ENCODE measurements at places on chromosomes 3 and 15.

GRCh38 chr3:150759319-150759718 is 3.6 kb downstream of the SIAH2 start:
- peak overlapping the region; percentile 94 for H3K4me3 ChIP-seq
- DNase-seq, result no peak
- peaks cover 52% of the 10 kb centered on the region for H3K36me3 ChIP-seq
- H3K27me3 ChIP-seq, result no peaks in the 10 kb centered on the region

DNA sequence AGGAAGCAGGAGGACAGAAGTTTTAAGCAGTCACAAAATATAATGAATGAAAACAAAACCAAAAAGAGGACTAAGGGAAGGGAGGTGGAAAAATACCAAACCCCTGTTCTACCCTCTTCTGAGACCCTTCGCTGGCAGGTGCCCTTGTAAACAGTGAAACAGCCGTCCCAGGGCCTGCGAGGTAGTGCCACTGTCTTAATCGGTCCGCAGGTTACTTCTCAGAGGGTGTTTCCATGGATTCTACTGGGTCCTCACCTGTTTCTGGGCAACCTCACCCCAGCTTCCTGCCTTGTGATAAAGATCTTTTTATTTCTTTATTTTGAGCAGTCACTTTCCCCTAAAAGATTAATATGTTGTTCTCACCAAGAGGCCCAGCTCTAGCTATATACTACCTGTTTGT is 65.3 kb downstream of the SLC30A4 start:
- H3K4me3 ChIP-seq, result no peak overlapping the region
- no peaks in the 10 kb centered on the region for H3K36me3 ChIP-seq
- peak overlapping the region; percentile 86 for H3K27ac ChIP-seq
- DNase-seq, result peak; percentile 37

- H3K36me3 ChIP-seq, result no peaks in the 10 kb centered on the region
- no peak overlapping the region for H3K27ac ChIP-seq
- peaks cover 82% of the 10 kb centered on the region for H3K27me3 ChIP-seq
- DNase-seq, result no peak
- H3K4me3 ChIP-seq, result no peak overlapping the region
These were observed 665 bp downstream of the FRMD4B start for GRCh38 chr3:69385123-69385722.

DNA sequence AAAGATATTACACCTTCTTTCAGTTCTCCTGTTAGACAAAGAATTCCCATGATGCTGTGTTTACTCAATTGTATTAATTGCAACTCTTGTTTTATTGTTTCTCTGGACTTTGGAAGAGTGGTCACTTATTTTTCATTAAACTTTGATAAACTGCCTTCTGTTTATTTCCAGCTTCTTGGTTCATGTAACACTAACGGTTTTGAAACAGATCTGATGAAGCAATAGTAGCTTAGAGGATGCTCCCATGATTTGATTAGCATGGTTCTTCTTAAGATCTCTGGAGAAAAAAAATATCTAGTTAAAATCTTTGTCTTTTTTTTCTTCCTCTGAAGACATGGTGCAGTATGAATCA is 90.1 kb downstream of the FNDC3B start:
- no peak overlapping the region for H3K4me3 ChIP-seq
- no peak for DNase-seq
- H3K4me1 ChIP-seq, result peaks cover 35% of the 10 kb centered on the region

DNA sequence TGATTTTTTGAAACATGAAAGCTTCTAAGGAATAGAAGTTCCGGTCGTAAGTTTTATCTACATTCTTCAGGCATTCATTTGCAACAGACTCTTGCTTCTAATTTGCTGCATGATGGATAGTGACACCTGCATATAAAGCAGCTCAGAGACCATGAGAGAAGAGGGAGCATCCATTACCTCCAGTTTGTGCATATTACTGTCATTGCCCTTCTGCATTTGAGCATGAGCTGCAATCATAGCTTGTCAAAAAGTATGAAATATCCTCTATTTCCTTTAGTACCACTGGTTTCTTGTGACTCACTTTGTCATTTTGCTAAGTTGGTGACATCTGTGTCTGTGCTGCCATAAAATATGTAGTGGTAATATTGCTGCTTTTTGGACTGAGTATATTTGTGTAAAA is 160.1 kb upstream of the STAC start:
- no peak for DNase-seq
- no peaks in the 10 kb centered on the region for H3K36me3 ChIP-seq
- no peaks in the 10 kb centered on the region for H3K4me1 ChIP-seq
- H3K27ac ChIP-seq, result no peak overlapping the region

DNA sequence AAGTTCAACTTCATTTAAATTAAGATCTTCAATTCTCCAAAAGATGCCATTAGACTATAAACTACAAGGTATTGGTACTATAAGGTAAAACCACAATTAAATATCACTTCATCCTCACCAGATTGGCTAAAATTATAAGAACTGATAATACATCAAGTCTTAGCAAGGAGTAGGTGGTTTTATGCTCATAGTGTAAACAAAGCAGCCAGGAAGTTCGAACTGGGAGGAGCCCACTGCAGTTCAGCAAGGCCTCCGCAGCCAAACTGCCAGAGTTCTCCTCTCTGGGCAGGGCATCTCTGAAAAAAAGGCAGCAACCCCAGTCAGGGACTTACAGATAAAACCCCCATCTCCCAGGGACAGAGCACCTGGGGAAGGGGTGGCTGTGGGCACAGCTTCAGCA is 91.6 kb upstream of the SETMAR start:
- H3K27ac ChIP-seq, result no peak overlapping the region
- no peak overlapping the region for H3K4me3 ChIP-seq
- no peak for DNase-seq
- no peaks in the 10 kb centered on the region for H3K36me3 ChIP-seq
- H3K27me3 ChIP-seq, result no peaks in the 10 kb centered on the region

- no peak overlapping the region for H3K27ac ChIP-seq
- DNase-seq, result no peak
- no peaks in the 10 kb centered on the region for H3K36me3 ChIP-seq
- H3K27me3 ChIP-seq, result no peaks in the 10 kb centered on the region
- H3K4me3 ChIP-seq, result no peak overlapping the region
These were observed 12.6 kb downstream of the MRAS start for GRCh38 chr3:138360869-138361525.

DNA sequence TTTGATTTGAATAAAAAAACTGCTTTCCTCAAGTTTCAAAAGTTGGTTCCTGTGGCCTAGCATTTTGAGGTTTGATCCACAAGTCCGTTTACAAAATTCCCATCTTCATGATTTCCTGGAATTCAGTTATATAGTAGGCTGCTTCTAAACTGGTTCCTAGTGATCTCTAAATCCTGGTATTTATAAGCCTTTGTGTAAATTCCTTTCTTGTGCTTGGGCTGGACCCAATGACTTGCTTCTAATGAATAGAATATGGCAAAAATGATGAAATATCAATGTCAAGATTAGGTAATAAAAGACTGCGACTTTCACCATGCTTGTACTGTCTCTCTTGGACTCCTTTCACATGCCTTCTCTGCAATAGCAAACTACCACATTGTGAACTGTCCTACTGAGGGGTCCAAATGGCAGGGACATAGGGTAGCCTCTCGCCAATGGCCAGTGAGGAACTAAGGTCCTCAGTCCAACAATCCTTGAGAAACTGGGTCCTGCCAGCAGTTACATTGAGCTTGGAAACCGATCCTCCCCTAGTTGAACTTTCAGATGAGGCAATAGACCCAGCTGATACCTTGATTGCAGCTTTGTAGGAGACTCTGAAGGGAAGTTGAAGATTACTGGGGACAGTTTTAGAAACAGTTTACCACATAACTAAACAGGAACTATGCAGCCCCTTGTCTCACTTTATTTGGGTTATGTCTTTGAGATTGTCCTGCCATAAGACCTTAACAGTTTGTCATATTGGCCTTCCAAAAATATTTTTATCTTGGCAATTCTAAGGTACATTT is 303.9 kb upstream of the TBC1D5 start:
- H3K27ac ChIP-seq, result no peak overlapping the region
- no peaks in the 10 kb centered on the region for H3K4me1 ChIP-seq
- no peaks in the 10 kb centered on the region for H3K27me3 ChIP-seq
- no peaks in the 10 kb centered on the region for H3K36me3 ChIP-seq

DNA sequence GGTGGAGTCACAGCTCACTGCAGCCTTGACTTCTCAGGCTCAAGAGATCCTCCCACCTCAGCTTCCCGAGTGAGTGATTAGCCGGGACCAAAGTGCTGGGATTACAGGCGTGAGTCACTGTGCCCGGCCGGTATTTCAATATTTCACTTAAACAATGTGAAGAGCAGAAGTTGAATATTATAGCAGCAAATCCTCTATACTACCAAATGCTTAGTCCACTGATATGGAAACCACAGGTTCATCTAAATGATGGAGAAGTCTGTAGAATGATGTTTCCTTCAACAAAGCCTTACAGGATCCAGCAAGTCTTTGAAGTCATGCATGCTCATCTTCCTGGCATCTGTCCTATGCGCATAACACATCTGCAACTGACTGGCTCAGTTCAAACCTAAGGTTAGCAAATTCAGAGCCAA is 20.3 kb upstream of the UACA start:
- H3K4me1 ChIP-seq, result no peaks in the 10 kb centered on the region
- no peak for DNase-seq

- H3K27me3 ChIP-seq, result peaks cover 11% of the 10 kb centered on the region
- no peaks in the 10 kb centered on the region for H3K36me3 ChIP-seq
- no peaks in the 10 kb centered on the region for H3K4me1 ChIP-seq
- H3K27ac ChIP-seq, result no peak overlapping the region
- H3K4me3 ChIP-seq, result no peak overlapping the region
- no peak for DNase-seq
These were observed 233.1 kb downstream of the THRB start for GRCh38 chr3:24261521-24261920.

All from activated naive CD4-positive, alpha-beta T cell treated with anti-CD3 and anti-CD28 coated beads, Interleukin-2, amount 10 ng/mL, durations not matched to agents 7 days and 5 days (primary cell).